ENCODE measurements at places on chromosomes 6 and 20.

- DNase-seq: no peak
These were observed 34.2 kb downstream of the DLL1 start for GRCh38 chr6:170256641-170257040.

DNA sequence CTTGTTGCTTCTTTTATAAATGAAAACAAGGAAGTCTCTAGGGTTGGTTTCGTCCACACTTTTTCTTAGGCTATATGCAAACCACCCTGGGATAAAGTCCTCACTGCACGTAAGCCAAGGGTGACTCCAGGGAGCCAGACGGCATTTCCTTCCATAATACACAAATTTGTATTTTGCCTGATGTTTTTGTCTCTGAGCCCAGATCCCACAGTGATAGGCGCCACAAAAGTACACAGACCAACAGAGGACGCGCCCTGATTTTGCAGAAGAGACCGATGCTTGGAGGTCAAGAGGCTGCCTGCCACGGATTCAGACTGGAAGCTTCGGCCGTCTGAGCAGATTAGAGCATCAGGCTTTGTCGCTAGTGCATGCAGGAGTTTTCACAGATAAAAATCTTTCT is 22.8 kb downstream of the FOXQ1 start:
- no peak for DNase-seq

DNA sequence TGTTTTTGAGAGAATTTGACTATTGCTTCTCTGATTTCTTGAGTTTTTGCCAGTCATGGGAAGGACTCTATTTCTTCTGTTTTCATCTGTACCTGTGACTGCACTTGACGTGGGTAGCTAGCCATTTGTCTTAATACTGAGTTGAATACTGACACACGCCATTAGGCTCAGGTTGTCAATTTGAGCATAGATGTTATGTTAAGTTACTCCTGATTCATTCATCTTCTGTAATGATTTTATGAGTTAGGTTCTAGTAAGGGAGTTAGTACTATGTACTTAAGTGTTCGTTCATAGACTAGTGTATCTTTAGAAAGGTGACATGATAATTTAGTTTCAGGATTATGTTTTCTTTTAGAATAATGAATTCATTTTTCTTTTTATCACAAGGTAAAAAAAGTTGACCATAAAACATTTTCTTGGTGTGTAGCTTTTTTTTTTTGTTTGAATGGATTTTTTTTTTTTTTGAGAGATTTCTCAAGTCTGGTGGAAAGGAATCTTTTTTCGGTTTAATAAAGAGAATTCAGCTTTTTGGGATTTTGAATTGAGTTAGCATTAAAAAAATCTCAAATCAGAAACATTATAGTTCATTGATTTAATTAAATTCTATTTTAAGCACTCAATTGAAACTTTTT is 1.7 kb downstream of the AFDN start:
- no peak for DNase-seq

DNA sequence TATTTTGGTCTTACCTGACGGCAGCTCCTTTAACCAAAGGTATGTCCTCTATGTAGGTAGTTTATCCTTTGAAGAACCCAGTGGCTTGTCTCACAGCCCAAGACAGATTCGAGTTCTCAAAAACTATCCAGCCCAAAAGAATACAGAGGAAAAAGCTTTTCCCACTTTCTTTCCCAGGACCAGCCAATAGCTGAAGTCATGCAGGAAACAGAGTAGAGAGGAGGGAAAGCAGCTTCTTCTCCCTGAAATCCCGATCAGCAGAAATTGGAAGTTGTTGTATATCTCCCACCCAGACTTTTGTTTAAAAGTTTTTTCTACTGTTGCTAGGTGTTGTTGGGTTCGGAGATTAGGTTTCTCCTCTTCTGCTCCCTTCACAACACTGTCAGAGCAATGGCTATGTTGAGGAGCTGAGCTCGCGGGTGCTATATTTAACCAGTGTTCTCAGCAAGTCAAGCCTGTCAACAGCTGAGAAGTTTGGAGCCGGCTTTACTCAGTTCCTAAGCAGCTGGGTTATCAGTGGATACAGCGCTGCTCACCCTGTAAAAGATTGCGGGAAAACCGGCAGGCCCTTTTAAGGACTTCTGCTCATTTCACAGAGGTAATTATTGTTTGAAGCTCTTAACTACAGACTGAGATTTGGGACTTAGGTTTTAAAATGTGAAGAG is at the start of gene FILIP1:
Gene FILIP1, minus strand, starts transcription at position 401 of the 665 bp plus-strand sequence. CDS start 78,828 bp downstream, outside the sequence.
- no peak for DNase-seq

GRCh38 chr6:81088145-81088544 is 664.3 kb downstream of the TENT5A start:
- DNase-seq: no peak

DNA sequence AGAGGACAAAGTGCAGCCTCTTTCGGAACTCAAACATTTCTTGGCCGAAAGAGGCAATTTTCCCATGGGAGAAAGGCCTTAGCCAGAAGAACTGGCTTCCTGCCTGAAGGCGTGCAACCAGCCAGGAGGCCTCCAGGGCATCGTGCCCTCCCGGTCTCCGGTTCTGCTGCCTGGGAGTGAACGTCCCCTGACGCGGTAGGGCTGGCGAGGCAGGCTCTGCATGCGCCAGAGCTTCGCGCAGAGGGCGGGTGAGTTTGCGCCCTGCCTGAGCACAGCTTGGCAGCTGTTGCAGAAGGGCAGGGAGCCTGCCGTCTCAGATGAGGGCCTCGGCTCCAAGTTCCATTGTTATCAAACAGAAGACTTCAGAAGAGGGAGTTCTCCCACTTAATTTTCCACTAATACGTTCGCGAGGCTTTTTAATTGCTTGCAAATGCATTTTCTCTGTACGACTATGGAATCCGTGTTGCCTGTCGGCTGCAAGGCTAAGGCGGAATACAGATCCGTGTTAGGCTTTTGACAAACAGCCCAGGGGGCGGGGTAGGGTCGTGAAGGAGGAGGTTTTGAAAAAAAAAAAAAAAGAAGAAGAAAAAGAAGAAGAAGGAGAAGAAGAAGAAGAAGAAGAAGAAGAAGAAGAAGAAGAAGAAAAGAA is 5.5 kb upstream of the TFAP2D start:
- DNase-seq: no peak

DNA sequence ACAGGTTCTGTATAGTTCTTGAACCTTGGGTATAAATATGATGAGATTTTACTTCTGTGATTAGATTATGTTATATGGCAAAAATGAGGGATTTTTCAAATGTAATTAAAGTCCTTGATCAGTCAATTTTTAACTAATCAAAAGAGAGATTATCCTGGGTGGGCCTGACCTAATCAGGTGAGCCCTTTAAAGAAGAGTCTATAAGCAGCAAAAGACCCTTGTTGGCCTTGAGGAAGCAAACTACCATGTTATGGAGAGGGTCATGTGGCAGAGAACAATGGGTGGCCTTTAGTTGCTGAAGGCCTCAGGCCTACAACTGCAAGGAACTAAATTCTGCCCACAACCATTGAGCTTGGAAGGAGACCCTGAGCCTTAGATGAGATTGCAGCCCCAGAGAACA is 102.5 kb upstream of the RIPOR2 start:
- no peak for DNase-seq

- DNase-seq: no peak
These were observed 6.4 kb downstream of the HLA-DQB1 start for GRCh38 chr6:32659856-32660595.

- DNase-seq: no peak
These were observed 26.3 kb upstream of the FOXQ1 start for GRCh38 chr6:1285556-1285955.

- no peak for DNase-seq
These were observed 50.8 kb downstream of the EYA2 start for GRCh38 chr20:46945465-46945864.

DNA sequence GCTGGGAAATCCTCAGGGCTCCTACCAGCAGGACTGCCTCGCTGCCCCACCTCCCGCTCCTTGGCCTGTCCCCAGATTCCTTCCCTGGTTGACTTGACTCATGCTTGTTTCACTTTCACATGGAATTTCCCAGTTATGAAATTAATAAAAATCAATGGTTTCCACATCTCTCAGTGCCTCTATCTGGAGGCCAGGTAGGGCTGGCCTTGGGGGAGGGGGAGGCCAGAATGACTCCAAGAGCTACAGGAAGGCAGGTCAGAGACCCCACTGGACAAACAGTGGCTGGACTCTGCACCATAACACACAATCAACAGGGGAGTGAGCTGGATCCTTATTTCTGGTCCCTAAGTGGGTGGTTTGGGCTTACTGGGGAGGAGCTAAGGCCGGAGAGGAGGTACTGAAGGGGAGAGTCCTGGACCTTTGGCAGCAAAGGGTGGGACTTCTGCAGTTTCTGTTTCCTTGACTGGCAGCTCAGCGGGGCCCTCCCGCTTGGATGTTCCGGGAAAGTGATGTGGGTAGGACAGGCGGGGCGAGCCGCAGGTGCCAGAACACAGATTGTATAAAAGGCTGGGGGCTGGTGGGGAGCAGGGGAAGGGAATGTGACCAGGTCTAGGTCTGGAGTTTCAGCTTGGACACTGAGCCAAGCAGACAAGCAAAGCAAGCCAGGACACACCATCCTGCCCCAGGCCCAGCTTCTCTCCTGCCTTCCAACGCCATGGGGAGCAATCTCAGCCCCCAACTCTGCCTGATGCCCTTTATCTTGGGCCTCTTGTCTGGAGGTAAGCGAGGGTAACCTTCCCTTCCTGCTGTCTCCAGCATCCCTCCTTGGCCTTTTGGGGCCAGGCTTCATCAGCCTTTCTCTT is at the start of gene CFB:
Gene CFB, plus strand, starts transcription at position 589 of the 863 bp plus-strand sequence. Its CDS starts 127 bp downstream, at position 716.
- no peak for DNase-seq
